Stimulated activated CD8-positive, alpha-beta memory T cell treated with anti-CD3 and anti-CD28 coated beads, Interleukin-4, amount 100 ng/mL, for 48 hours (primary cell): ENCODE measurements at places on chromosomes 12 and 14.
A peak's percentile ranks its signal among the peaks of the same experiment; 100 is the strongest.

DNA sequence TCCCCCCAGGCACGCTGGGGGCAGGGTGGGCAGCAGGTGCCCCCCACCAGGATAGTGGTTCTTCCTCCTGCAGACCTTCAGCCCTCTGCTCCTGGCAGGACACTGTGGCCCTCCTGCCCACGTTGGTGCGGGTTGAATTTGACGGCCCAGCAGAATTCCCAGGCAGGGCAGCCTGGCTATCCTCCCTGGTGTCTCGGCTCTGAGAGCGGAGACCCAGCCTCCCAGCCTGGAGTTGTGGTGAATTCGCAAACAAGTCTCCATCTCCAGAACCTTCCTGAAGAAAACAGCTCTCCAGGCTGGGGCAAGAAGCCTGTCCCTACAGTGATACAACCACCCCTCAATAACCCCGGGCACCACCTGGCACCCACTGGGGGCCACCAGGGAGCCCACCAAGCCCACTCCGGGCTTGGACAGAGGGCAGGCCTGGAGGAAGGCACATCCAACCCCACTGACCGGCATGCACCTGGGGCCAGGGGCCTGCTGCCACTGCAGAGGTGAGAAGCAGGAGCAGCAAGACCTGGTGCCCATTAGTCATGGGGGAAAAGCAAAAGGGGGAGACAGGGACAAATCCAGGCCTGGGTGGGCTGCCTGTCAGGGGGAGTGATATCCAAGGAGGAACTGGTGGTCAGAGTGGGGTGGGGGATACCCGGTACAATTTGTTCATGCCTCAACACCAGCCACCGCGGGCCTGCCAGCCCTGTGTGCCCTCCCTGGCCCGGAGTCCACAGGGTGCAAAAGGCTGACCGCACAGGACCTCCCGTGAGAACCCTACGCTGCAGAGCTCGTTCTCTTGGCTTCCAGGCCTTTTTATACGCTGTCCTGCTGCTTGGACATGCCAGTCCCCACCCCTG lies 3.6 kb downstream of the ANKRD9 start:
- DNase-seq = no peak

DNA sequence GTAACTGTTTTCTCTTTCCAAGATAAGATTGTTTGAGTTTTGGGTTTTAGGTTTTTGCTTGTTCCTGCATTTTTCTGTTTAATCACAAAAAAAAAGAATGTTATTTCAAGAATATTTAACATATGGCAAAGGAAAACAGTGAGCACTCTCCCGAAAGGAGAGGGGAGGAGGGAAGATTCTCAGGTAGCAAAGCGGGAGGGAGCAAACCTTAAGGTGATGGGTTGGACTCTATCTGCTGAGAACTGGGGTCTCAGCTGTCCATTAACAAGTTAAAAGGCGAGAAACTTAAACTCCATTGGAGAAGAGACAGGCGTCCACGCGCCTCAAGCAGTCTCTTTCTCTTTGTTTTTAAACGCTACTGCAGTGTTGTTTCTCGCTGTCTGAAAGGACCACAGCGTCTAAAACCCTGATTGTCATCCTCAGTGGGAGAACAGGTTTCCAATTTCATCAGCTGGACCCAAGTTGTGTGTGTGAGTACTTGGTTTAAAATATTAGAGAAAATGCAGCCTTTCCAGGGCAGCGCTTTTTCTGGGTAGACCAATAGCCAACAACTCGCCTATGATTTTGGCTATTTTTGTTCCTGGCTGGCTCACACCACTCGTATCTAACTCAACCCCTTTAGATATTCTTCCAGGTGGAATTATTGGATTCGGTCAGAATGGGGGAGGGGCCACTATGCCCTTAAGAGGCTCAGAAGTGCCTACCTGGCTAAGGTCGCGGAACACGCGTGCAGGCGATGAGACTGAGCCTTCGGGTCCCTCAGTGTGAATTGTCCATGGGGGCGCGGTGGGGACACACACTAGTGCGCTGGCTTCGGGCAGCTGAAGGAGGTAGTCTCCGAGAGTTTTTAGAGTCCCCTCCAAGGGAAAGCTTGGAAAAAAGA lies 8.2 kb downstream of the SIX1 start:
- DNase-seq = no peak

DNA sequence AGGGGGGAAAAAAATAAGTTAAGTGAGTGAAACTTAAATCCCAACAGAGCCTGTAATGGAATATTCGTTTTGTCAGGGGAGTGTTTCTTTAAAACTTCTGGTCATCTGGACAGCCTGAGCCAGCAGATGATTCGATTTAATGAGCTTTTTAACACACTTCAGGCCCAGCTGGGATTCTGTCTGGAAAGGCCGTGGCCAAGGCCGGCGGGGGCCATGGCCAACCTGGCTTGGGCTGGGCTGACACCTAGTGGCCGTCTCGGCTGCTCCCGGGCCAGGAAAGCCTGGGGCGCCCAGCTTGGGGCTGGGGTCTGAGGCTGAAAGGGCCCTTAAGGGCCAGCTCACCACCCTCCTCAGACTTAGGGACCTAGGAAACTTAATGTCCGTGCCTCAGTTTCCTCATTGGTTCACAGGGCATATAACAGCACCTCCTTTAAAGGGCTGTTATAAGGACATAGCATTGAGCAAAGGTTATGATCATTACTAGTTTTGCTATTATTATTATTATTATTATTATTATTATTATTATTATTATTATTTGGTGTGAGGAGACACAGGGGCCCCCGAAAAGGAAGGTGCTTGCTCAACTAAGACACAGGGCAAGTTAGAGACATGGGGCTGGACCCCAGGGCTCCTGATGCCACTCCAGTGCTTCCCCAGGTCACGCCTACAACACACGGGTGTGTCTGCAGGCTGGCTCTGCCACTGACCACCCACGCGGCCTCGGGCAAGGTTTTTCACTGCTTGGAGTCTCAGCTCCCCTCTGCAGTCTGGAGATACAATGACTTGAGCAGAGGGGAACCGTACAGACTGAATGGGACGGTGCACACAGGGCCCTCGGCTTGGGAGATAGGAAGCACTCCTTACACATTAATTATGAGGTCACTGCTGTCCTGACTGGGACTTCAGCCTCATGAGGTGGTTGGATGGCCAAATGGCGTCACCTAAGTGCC lies 84.0 kb downstream of the SYNE3 start:
- no peak for DNase-seq

- DNase-seq = no peak
Measured at GRCh38 chr12:102430661-102431060, 49.7 kb downstream of the IGF1 start.

GRCh38 chr12:9346866-9347327 lies 138.7 kb upstream of the PZP start:
- DNase-seq = no peak

- DNase-seq = peak; percentile 56
Measured at GRCh38 chr12:6434205-6435140, 10.3 kb upstream of the CD27 start.

- no peak for DNase-seq
Measured at GRCh38 chr12:58583529-58583928, 336.8 kb downstream of the LRIG3 start.

DNA sequence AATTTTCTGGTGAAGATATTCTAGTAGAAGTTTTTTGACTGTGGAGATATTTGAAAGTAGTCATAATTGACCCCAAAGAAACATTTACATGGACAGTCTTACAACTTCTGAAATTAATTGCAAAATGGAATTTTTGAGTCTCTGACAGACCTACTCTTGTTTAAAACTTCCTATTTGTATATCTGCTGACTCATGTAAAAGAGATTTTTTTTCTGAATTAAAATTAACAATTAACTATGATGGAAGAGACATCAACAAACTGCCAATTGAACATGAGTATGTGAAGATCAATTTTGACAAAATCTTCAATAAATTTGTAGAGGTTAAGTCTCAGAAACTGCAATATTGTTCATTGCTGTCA lies 108.5 kb upstream of the MAX start:
- DNase-seq = no peak

- peak; percentile 25 for DNase-seq
Measured at GRCh38 chr14:92460916-92461579, 52.5 kb upstream of the RIN3 start.

- no peak for DNase-seq
Measured at GRCh38 chr14:32449648-32450047, 120.5 kb downstream of the AKAP6 start.

- DNase-seq = no peak
Measured at GRCh38 chr14:44477953-44478352, 29.1 kb downstream of the FSCB start.

DNA sequence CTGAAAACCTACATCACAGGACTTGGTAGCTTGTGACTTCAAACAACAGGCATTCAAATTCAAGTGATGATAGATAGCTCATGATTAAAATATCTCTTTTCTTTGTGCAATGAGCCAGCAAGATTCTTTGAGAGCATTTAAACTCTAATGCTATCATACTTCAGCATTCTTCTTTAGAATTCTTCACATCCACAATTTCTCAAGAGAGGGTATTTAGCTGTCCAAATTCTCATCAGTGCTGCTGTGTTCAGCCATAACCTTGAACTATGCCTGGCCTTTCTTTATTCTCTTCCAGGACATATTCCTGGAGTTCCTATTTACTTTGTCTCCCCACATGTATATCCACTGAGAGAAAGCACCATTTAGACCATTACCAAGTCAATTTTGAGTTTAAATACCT lies 321.1 kb downstream of the EGLN3 start:
- no peak for DNase-seq

DNA sequence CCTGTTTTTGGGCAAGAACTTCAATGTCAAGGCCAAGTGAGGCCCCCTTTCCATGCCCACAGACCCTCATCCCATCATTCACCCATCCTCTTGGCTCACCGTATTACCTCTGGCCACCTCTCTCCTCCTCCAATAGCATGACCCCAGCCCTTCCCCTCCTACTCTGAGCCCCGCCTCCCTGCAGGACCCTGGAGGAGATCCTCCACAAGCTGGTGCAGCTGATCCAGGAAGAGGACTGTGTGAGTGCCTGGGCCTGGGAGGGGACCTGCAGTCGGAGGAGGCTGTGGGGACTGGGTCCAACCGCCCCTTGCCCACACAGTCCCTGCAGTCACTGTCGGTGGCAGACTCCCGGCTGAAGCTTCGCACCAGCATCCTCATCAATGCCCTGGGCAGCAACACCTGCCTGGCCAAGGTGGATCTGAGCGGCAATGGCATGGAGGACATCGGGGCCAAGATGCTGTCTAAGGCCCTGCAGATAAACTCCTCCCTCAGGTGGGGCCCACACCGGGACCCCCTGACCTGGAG lies 7.2 kb downstream of the CARMIL3 start:
- DNase-seq = no peak
